ENCODE measurements at places on chromosomes 3 and 15.
A peak's percentile ranks its signal among the peaks of the same experiment; 100 is the strongest.

DNA sequence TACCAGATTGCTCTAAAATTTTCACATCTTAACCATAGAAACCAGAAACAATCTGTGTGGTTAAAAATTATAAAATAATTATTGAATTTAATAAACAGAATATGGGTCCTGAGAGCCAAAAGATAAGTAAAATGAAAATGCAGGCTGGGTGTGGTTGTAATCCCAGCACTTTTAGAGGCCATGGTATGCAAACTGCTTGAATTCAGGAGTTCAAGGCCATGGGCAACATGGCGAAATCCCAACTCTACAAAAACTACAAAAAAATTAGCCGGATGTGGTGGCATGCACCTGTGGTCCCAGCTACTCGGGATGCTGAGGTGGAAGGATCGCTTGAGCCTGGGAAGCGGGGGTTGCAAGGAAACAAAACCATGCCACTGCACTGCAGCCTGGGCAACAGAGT is 236.1 kb downstream of the STAG1 start:
- no peak for DNase-seq

- no peak for DNase-seq
These were observed 157.4 kb upstream of the SOX2 start for GRCh38 chr3:181554233-181554765.

- no peak for DNase-seq
These were observed 119.9 kb upstream of the FHIT start for GRCh38 chr3:61371123-61371522.

DNA sequence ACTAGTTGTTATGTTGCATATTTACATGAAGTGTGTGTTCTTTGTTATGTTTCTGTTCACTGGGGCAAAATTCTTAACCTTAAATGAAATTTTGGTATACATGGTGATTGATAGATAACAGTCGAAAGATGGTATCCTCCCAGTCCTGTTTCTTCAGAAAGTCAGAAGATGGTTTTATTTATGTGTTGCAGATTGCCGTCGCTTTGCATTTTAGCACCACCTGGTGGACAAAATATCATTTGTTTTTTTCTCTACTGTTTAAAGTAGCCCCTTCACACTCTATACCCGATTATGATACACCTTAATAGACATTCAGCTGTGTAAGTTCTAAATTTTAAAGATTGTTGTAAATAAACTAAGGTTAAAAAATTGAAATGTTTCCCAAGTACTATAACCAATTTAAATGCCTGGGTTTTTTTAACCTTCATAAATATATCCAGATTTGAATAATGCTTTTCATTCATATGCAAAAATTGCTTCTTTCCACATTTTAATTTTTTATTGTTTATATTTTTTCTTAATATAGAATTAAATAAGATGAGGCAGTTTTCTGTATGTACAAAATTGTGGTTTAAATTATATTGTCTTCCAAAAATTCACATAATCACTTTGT is 152.2 kb downstream of the ALCAM start:
- DNase-seq = no peak

DNA sequence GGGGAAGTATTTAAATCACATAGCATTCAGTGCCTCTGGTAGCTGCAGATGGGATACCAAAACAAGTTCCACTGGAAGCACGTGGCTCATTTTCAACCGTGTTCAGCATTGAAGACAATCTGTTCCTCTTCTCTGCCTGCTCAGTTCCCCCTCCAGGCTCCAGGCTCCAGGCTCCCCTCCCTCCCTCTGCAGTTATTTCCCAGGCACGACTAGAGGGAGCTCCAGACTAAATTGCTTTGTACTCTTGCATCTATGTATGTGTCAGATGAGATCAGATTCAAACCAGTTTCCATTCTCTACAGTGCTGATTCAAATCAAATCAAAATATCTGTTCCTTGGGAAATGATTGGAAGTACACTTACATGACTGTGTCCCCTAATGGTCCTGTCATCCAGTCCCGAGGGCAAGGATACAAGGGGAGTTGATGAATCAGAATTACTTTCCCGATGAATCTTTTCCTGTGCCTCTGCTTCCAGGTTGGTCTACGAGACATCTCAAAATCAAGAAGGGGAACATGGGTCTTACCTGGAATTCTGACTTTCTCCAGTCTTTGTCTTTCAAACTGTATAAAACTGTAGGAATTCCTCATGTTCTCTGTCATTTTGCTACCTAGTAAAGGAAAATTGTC is 600.5 kb downstream of the EDEM1 start:
- DNase-seq = no peak

- no peak for DNase-seq
These were observed 182.5 kb downstream of the NFKBIZ start for GRCh38 chr3:102031834-102032233.

- DNase-seq = no peak
These were observed 140.8 kb downstream of the SMAD6 start for GRCh38 chr15:66842710-66843441.

DNA sequence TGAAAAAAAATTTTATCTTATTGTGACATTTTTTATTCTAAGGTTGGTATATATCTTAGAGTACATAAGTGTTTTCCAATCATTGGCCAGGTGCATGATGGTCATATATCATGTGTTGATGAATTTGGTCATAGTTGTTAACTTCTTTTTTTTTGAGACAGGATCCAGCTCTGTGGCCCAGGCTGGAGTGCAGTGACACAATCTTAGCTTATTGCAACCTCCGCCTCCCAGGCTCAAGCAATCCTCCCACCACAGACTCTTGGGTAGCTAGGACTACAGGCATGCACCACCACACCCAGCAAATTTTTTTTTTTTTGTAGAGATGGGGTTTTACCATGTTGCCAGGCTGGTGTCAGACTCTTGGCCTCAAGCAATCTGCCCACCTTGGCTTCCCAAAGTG is 44.0 kb downstream of the PCCB start:
- DNase-seq = no peak

DNA sequence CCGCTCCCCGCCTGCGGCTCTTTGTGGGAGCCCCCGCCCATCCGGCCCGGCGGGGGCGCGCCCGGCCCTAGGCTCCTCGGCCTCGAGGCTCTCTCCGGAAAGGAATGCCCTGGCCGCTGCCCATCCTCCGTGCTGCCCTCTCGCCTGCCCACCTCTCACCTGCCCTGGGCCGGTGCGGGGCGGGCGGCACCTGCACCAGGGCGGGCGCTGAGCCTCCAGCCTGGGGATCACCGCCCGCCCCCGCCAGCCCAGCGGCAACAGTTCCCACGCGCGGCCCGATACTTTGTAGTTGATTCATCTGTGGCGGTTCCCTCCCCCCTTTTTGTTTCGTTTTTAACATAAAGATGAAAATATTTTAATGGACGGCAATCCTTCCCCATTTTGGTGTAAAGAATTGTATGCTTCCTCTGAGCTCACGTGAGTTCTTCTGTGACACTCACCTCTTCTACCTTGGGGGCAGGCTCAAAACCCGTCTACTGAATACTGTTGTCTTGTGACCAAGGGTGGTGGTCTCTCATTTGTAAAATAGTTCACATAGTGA is 1.9 kb downstream of the KLF13 start:
- DNase-seq = peak; percentile 65

DNA sequence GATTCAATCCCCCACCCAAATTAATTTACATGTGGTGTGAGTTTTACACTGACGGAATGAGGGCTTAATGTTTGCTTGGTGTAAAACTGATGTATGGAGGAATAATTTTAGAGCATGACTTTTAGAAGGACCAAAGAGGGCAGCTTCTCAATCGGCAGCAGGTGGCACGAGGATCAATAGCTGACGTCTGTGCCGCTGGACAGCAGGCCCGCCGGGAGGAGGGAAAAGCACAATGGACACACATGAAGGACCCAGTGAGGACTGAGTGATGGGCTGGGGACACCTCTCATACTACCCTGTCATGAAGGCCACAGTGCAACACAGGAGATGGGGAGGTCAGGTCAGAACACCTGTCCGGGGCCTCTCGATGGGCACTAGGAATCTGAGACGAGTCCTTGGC is 61.4 kb upstream of the NSMCE3 start:
- DNase-seq = no peak

DNA sequence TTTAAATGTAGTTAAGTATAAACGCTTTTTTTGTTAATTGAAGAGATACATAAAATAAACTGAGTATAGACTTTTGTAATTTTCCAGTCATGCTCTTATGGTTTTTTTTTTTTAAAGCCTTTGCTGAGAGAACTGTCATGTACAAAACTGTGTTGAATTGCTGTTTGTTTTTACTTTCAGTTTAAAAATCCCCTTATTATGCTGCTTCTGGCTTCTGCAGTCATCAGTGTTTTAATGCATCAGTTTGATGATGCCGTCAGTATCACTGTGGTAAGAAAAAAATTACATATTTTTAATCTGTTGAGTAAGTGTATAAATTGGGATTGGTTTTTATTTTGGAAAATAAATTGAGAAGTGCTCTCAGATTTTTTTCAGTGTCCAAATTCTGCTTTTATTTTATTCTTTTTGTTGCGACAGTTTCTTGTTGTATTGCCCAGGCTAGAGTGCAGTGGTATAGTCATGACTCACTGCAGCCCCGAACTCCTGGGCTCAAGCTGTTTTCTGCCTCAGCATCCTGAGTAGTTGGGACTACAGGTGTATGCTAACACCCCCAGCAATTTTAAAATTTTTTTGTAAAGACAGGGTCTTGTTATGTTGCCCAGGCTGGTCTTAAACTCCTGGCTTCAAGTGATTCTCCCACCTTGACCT is 40.7 kb downstream of the ATP2C1 start:
- DNase-seq = no peak

- no peak for DNase-seq
These were observed 1108.3 kb downstream of the TBL1XR1 start for GRCh38 chr3:176088962-176089383.

DNA sequence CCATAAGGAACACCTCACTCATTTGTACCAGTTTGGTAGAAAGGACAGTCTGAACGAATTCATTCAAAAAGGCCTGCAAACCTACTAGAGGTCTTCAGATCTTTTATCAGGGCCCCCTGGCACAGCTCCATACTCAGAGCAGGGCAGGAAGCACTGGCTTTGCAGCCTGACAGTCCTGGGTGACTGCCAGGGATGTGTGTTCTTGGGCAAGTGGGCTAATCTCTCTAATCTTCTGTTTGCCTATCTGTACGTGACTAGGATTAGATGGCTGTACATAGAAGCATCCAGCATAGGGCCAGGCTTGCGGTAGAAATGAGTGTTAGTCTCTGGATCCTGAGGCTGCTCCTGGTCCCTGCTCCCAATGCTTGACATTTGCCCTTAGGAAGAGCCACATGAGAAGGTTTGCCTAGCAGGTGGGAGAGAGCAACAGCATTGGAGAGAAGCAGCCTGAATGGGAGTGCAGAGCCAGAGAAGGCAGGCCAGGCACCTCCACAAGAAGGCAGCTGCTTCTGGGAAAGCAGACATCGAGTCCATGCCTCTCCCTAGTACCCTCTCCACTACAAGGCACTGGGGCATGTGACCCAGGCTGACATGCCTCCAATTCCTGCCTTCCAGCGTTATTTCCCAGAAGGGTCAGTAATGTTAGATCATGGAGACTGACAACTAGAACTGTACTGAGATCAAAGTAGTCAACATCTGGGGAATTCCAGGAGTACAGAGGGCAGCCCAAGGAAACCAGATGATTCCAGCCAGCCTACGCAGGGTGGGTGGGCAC is 1.0 kb upstream of the CXCR6 start:
- no peak for DNase-seq
